Umbilical cord (tissue), 2 donors: ENCODE measurements at places on chromosomes 3 and 15. TPM values are rescaled to one million over a fixed set of nuclear protein-coding genes. Genes with fewer than 3 reads are reported as not detected.
A peak's percentile ranks its signal among the peaks of the same experiment; 100 is the strongest.

- DNase-seq: no peak
These were observed 327.4 kb downstream of the SHQ1 start for GRCh38 chr3:72520690-72521308.

DNA sequence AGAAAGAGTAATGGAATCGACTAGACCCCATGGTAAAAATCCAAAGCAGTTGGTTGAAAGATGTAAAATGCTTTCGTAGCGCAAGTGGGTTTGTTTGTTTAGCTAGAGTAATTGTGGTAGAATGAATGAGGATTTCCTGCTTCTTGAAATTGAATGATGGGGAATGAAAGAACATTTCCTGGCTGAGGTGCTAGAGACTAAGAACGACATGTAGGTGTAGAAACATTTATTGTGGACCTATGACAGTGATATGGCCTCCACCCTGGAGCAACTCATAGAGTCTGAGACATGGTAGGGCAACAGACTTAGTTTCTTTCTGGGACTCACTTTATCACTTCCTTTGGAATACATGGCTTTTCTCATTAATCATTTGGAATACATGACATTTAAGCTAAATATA lies 467.6 kb upstream of the CFAP20DC start:
- no peak for DNase-seq

DNA sequence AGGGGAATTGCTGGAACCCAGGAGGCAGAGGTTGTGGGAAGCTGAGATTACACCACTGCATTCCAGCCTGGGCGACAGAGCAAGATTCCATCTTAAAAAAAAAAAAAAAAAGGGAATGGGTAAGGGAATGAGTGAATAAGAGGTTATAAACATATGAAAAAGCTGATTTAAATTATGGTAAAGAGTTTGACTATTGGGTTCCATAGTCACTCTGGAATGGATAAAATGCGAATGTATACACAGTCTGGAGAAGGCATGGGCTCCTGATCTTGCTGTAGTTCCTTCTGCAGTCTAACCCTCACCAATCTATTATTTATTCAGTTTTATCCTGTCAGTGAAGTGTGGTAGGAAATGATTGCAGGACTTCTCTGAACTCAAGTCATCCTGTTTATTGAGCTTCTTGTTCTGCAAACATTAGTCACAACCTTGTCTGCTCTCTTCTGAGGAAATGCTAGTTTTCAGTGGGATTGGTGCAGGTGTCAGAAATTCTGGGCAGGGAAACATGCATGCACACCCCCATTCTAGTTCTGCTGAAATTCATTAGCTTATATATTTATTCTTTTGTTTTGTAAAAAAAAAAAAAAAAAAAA lies 190.9 kb upstream of the CFAP20DC start:
- no peak for DNase-seq

- no peak for DNase-seq
These were observed 27.9 kb upstream of the SLC12A8 start for GRCh38 chr3:125240496-125240895.

DNA sequence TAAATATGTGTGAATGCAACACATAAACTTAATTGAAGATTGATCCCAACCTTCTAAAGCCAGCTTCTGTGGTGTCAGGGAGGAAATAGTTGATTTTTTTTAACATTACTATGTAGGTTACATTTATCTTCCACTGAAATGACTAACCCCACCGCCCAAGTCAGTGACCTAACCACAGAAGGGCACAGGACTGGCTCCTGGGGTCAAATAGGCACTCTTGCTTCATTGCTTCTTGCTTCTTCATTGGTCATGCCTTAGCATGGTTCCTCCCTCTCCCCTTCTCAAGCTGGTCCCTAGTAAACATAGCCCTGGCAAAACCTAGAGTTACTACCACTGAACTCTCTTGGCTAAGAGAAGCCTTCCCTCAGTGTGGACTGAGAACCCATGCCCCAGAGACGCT lies 12.3 kb downstream of the EIF1B start:
- no peak for DNase-seq

- no peak for DNase-seq
These were observed 21.4 kb downstream of the ERICH6 start for GRCh38 chr3:150682279-150682678.

- no peak for DNase-seq
These were observed 53.2 kb downstream of the ACAD9 start for GRCh38 chr3:128932516-128933212.

DNA sequence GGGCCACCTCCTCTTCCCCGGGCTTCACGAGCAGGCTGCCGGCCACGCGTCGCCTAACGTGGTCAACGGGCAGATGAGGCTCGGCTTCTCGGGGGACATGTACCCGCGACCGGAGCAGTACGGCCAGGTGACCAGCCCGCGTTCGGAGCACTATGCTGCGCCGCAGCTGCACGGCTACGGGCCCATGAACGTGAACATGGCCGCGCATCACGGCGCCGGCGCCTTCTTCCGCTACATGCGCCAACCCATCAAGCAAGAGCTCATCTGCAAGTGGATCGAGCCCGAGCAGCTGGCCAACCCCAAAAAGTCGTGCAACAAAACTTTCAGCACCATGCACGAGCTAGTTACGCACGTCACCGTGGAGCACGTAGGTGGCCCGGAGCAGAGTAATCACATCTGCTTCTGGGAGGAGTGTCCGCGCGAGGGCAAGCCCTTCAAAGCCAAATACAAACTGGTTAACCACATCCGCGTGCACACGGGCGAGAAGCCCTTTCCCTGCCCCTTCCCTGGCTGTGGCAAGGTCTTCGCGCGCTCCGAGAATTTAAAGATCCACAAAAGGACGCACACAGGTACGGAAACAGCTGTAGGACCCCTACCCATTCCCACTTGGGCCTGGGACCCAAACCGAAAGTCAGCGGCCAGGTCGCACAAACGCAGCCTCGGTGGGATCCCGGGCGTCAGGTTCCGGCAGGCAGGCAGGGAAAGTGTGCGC lies 1.5 kb downstream of the ZIC1 start:
- no peak for DNase-seq

DNA sequence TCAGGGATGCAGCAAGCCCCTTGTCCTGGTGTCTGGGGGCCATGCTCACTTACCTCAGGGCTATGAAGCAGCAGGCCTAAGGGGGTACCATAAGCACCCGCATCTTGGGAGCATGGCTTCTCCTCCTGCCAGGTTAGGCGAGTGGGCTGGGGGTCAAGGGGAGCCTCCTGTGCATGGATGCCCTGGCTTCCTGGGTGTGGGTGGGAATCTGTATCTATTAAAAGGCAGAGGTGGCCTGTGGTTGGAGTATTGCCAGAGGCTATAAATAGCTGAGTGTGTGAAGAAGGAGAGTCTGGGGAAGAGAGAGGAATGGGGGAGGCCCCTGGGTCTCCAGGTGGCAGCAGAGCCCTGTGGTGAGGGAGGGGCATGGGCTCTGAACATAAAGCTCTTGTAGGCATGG lies 19.5 kb downstream of the ACVR2B start:
- DNase-seq: no peak

- DNase-seq: peak; percentile 77
These were observed 13.7 kb downstream of the PDHB start for GRCh38 chr3:58419780-58420507.

Gene ZNF774
- 8.2 TPM for total RNA-seq

Gene FAH
- 19.3 TPM for total RNA-seq

Gene ACP3
- 8.4 TPM for total RNA-seq

Gene GPR149
- 1.7 TPM for total RNA-seq

Gene CTXN2
- 1.2 TPM for total RNA-seq

Gene ADIPOQ
- 3.9 TPM for total RNA-seq

Gene PTH1R
- 25.5 TPM for total RNA-seq

Gene ECE2
- not detected for total RNA-seq

Gene RASA2
- 16.9 TPM for total RNA-seq

Gene ACAP2
- 80.9 TPM for total RNA-seq
